ENCODE measurements at places on chromosomes 13 and 19.

DNA sequence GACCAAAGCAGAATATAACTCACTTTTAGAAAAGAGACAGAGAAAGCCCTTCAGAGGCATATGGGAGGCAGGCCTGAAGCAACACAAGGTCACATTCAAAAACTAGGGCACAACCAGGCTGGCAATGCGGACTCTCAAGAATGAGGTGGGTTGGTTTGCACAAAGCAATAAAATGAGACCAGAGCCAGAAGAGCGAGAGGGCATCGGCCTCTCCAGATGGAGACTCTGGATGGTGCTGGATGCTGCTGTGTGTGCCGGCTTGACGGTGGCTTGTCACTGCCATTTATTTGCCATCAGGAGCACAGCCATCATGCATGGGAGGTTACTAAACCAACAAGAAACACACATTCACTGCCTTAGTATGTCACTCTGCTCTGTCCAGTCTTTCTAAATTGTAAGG lies 649.4 kb downstream of the DIAPH3 start:
- no peak for DNase-seq

DNA sequence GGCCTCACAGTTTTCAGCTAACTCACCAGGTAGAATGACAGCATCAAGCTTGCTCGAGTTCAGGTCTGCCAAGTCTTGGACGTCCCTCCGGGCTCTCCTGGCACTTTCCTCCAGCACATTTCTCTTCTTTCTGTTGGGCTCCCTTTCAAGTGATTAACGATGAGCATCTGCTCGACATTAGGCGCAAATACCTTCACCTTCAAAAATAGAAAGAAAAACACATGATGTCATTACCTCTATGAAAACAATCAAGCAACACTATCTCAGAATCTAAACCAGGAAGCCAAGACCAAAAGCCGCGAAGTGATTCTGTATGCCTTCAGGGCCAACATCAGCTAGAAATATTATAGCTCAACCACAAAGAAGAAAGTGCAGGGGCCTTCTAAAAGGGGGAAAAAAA lies 15.4 kb upstream of the CLN5 start:
- no peak for DNase-seq

- DNase-seq: no peak
These were observed 7.5 kb upstream of the ZNF350 start for GRCh38 chr19:51994048-51994644.

DNA sequence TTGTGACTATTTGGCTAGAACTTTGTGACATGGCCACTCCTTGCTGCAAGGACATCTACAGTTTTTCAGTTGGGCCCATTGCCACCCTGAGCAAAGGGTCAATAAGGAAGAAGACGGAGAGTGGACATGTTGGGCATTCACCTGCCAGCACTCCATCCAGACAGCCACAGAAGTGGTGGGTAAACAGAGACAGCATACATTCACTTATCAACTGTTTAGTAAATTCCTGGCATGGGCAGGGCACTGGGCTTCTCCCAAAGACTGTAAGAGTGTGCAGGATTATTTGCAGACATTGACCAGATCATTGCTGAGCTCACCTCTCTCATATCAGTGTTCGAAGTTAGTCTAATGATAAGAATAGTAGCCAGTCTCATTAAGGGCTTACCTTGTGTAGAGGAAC lies 29.2 kb downstream of the SIPA1L3 start:
- DNase-seq: no peak

GRCh38 chr13:42328672-42329071 lies 56.7 kb downstream of the AKAP11 start:
- DNase-seq: no peak

- DNase-seq: no peak
These were observed 16.2 kb downstream of the UNC13A start for GRCh38 chr19:17671906-17672305.

DNA sequence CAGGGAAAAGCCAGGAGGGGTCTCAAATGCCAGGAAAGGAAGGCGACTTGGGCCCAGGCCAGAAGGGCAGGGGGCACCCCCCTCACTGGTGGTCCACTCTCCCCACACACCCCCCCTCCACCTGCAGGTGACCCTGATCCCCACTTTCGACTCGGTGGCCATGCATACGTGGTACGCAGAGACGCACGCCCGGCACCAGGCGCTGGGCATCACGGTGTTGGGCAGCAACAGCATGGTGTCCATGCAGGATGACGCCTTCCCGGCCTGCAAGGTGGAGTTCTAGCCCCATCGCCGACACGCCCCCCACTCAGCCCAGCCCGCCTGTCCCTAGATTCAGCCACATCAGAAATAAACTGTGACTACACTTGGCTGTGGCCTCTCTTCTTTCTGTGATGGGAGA lies 14.9 kb downstream of the MAP1S start:
- DNase-seq: no peak

- peak; percentile 73 for DNase-seq
These were observed 2.8 kb downstream of the DMPK start for GRCh38 chr19:45779231-45780145.

- DNase-seq: no peak
These were observed 17.0 kb downstream of the CYP2F1 start for GRCh38 chr19:41131186-41131585.

DNA sequence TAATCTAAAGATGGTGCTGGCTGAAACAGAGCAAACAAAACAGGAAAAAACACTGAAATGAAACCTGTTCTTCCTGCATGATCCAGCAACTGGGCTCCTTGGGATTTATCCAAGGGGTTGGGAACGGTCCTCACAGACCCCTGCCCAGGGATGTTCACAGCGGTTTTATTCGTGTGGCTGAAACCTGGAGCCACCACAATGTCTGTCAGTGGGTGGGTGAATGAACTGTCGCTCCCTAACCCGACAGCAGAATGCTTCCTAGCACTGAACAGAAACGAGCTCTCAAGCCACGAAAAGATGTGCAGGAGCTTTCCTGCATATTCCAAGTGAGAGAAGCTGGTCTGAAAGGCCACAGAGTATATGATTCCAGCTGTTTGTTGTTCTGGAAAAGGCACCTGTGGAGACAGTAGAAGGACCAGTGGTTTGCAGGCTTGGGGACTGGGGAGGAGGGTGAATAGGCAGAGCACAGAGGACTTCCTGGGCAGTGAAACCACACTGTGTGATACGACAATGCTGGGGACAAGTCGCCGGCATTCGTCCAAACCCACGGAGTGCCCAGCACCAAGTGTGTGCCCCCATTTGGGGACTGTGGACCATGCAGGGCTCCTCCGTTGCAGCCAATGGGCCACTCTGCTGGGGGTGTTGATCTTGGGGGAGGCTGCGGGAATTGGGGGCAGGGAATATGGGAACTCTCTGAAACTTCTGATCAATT lies 73.9 kb downstream of the TEX29 start:
- DNase-seq: no peak

GRCh38 chr13:58933475-58933874 lies 1230.3 kb downstream of the DIAPH3 start:
- DNase-seq: no peak

DNA sequence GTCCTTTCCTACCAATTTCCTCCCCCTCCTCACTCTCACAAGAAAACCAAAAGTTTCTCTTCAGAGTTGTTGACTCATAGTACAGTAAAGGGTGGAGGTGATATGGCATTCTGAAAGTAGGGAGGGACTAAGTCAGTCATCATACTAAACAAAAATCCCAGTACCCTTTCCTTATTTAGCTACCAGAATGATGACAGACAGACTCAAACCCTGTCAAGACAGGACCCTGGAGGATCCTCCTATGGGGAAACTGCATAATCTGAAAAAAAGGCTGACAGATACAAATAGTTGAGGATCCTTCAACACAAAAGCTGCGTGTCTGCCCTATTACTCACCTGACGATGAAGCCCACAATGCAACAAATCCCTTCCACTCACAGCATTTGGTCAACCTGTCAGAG lies 55.5 kb downstream of the CYSLTR2 start:
- DNase-seq: no peak

DNA sequence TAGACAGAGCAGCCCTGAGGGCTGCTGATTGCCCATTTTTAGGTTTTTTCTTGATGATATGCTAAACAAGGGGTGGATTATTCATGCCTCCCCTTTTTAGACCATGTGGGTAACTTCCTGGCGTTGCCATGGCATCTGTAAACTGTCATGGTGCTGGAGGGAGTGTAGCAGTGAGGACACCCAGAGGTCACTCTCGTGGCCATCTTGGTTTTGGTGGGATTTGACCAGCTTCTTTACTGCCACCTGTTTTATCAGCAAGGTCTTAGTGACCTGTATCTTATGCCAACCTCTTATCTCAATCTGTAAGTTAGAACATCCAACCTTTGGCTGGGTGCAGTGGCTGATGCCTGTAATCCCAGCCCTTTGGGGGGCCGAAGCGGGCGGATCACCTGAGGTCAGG lies 148.0 kb downstream of the PTPRS start:
- no peak for DNase-seq

DNA sequence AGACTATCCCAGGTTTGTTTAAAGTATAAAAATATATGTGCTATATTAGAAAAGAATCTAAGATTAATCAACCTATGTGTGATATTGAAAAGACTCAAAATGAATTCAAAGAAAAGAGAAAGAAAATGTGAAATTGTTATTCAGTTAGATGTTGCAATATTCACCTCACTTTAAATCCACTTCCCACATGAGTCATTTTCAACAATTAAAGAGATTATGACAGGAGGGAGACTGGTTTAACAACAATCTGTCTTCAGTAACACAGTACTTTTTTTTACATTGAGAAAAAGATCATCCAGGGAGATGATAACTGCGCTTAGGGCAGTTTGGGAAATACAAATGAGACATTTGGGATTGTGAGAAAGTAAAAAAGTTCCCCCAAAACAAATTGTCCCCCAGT lies 1246.2 kb downstream of the SLITRK1 start:
- DNase-seq: no peak

- no peak for DNase-seq
These were observed 149.1 kb downstream of the COG6 start for GRCh38 chr13:39804332-39805210.

- no peak for DNase-seq
These were observed 18.0 kb upstream of the RBM26 start for GRCh38 chr13:79423801-79424642.

DNA sequence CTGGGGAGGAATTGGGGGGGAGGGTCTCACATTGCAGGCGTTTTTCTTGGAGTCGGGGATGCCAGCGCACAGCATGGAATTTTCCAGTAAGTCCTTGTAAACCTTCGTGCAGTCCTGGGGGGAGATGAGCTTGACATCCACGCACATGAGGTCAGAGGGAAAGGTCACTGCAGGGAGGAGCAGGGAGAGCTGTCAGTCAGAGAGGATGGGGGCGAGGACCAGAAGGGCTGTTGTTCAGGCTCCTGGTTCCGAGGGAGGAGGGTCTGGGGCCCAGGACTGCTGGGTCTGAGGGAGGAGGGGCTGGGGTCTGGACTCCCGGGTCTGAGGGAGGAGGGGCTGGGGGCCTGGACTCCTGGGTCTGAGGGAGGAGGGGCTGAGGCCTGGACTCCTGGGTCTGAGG lies 4.0 kb downstream of the KLK7 start:
- DNase-seq: no peak

DNA sequence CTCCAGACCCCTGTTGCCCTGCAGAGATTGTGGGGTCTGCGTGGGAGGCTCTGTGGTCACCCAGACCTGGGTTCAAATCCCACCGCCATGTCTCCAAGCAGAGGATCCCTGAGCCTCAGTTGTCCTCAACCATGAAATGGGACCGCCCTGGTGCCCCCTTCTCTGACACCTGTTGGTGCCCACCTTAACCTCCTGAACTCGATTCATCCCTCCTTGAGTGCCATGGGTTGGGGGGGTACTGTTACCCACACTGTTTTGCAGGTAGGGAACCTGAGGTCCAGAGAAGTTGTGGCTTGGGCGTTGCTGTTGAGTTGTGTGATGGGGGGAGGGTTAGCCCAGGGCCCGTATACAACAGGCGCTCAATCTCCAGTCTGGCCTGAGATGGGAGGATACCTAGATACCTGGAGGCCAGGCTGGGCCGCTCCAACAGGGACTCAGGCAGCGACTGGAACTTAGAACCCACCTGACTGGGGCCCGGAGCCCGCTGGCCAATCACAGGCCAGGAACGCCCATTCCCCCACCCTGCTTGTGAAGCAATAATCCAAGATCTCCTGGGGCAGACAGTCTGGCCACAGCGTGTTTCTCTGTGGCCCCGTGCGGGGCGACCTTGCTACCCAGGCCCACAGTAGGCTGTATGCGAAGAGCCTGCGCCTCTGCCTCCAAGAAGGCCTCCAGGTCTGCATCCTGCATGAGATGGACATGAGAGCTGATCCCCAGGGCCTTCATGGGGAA lies 2.8 kb downstream of the ARID3A start:
- DNase-seq: no peak

DNA sequence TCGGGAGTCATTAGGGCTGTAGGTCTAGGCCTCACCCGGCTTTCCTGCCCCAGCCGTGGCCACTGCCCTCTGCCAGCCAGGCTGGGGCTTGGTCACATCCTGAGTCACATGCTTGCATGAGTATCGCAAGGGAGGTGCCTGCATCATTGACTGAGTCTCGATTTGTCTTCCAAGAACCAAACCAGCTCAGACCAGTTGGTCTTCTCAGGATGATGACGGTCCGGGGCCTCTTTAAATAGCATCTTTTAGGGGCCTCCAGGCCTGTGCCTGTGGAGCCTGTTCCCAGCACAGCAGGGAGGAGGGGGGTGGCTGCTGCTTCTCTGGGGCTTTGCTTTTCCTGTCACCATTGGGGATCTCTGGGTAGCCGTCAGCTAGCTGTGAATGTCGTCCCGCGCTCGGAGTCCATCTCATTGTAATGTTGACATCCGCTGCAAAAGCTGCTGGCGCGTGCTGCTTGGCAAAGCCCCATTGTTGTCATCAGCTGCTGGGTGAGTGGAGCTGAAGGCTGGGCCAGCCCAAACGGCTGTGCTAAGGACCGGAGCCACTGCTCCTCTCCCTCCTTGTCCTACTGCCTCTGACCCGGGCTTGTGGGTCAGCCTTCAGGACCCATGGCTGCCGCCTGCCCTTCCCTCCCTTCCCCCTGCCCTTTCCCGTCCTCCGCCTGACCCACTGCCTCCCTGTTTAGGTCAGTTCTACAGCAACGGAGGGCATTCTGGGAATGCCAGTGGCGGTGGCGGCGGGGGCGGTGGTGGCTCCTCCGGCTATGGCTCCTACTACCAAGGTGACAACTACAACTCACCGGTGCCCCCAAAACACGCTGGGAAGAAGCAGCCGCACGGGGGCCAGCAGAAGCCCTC lies 14.3 kb upstream of the QTRT1 start:
- DNase-seq: no peak

DNA sequence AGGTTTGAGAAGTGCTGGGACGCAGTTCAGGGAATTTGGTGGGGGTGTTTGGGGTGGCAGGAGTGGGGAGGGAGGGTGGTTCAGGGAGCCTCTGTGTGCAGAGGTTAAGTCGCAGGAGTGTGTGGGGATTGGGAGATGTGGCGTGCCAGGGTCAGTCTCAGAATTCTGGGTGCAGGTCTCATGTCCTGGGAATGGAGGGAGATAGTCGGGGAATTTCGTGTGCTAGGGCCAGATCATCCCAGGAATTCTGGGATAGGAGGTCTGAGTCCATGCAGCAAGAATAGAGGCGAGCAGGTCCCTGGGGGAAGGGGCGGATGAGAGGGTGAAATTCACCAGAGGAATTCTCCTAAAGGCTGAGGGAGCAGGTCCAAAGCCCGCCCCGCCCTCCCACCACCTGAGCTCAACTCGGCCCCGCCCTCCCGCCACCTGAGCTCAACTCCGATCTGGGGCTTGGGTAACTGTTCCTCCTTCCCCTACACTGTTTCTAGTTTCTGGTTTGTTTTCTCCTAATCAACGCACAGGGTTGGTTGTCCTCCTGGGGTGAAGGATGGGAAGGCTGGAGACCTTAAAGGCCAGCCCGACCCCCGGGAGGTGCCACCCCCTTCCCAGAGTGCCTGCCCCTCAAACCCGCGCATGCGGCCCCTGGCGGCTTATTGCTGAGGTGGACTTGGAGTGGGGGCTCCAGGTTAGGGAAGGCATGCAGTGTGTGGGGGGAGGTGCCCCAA lies 15.2 kb downstream of the KCNC3 start:
- peak; percentile 58 for DNase-seq

GRCh38 chr13:110156301-110157049 lies 150.5 kb downstream of the COL4A1 start:
- DNase-seq: no peak
